GM13976 (cell line): ENCODE measurements at places on chromosomes 6 and 20.

DNA sequence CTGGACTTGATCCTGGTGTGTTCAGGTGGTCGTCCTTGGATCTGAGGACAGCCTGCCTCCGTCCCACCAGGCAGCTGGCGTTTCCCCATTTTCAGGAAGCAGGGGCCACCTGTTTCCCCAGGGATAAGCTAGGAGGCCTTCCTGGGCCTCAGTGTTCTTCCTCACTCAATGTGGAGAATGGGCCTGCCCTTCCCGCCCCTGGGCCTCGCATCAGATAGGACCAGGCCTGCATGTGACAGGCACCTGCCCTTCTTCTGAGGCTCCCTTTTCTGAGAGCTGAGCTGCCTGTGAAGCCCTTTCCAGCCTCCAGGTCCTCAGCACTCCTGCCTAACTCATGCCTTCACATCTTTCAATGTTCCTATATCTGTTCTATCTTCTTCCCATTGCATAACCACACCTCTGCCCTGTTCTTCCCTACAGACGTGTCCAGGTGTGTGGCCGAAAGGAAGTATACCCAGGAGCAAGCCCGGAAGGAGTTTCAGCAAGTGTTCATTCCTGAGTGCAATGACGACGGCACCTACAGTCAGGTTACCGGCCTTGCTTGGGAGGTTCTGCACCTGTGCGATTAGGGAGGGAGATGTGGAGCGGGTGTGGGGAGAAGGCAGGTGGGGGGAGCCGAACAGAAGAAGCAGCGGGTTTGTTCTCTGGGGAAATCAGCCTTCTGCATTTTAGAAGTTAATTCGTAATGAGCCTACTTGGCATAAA, 85.1 kb downstream of the SMOC2 start:
- DNase-seq: no peak

DNA sequence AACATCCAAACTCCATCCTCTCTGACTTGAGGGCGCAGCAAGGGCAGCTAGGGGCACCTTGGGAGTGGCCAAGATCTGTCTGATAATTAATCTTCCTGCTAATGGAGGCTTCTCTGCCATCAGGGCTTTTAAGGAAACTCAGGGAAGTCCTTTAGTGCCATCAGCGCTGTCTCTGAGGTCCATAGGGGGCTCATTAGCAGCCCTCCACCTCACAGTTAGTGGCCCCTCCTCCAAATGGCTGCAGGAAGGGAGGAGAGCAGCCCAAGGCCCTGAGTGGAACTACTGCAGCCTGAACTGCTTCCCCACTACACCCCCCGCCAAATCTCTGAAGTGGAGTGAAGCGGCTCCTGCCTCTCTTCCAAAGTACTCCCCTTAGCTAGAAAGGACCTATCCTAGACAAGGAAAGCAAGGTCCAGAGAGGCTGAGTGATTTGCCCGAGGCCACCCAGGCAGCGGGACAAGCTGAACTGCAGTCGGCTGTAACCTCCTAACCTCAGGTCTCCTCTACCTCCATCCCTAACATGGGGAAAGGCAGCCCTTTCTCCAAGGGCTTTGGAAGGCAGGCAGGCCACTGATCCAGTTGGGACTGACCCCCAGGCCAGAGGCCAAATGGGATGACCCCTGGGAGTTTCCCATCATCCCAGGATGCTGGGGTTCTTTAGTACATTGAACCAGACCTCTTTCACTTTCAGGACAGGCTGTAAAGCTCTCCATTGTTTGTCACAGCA, 39.5 kb upstream of the ZFAND3 start:
- DNase-seq: no peak

GRCh38 chr20:63854766-63855362, 6.4 kb upstream of the ABHD16B start:
- no peak for DNase-seq

DNA sequence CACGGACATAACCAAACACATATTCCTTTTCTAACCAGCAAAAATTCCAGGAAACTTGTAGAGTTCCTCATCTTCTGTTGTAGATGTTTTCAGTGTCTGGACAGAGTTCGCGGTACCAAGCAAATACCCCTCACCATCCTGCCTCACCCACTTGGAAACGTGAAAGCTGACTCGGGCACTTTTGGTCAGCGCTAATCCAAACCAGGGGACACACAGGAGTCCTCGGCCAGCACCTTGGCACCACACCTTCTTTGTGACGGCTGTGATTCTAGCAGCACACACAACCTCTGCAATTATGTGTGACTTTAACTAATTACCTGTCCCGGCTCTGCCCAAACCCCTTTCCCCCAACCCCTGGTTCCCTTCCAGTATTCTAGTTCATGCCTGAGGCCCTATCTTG, 58.1 kb downstream of the PLAGL1 start:
- no peak for DNase-seq

DNA sequence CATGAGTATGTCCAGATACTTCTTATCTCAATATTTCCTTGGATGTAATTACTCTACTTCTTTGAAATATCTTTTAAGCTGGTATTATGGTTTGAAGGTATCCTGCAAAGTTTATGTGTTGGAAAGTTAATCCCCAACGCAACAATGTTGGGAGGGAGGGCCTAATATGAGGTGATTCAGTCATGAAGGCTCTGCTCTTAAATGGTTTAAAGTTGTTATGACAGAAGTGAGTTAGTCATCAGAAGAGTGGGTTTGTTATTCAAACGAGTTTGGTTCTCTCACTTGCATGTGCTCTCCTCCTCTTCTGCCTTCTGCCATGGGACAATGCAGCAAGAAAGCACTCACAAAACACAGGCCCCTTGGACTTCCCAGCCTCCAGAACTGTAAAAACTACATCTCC, 176.3 kb downstream of the KCNQ5 start:
- no peak for DNase-seq

- DNase-seq: no peak
These were observed 101.0 kb upstream of the VSTM2L start for GRCh38 chr20:37801921-37802320.

DNA sequence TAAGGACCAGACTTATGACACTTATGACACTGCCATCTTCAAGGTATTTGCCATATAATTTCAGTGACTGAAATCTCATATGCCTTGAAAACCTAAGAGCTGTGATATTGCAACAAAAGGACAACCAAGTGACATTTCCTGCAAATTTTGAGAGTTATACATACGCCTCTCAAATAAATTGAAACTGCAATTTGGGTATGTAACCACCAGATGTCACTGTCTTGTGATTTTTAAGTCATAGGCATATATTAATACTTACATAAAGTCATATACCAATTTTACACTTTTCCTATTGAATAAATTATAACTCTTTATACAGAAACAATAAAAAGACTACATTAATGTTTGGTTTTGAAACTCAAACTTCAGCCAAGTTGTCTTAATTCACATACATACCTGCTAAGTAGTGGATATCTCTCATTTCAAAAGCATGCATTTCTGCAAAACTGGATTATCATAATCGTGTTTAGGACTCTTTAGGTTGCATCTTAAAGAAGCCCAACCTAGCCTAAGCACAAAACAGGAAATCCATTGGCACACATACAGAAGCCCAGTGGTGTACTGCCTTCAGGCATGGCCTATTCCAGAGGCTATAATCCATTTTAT, 180.2 kb downstream of the PACRG start:
- peak; percentile 38 for DNase-seq

GRCh38 chr6:151207674-151208073, 32.1 kb upstream of the AKAP12 start:
- DNase-seq: no peak

DNA sequence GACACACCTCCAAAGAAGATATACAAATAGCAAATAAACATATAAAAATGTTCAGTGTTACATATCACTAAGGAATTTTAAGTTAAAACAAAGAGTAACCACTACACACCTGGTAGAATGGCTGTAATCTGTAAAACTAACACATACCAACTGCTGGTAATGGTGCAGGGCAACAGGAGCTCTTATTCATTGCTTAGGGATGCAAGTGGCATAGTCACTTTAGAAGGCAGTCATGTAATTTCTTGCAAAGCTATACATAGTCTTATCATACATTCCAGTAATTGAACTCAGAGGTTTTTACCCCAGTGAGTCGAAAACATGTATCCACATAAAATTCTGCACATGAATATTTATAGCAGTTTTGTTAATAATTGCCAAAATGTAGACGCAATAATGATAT, 906.8 kb upstream of the CITED2 start:
- no peak for DNase-seq

GRCh38 chr6:14271789-14272736, 154.5 kb downstream of the CD83 start:
- DNase-seq: no peak

GRCh38 chr6:130034378-130035146, 16.2 kb downstream of the L3MBTL3 start:
- DNase-seq: no peak

DNA sequence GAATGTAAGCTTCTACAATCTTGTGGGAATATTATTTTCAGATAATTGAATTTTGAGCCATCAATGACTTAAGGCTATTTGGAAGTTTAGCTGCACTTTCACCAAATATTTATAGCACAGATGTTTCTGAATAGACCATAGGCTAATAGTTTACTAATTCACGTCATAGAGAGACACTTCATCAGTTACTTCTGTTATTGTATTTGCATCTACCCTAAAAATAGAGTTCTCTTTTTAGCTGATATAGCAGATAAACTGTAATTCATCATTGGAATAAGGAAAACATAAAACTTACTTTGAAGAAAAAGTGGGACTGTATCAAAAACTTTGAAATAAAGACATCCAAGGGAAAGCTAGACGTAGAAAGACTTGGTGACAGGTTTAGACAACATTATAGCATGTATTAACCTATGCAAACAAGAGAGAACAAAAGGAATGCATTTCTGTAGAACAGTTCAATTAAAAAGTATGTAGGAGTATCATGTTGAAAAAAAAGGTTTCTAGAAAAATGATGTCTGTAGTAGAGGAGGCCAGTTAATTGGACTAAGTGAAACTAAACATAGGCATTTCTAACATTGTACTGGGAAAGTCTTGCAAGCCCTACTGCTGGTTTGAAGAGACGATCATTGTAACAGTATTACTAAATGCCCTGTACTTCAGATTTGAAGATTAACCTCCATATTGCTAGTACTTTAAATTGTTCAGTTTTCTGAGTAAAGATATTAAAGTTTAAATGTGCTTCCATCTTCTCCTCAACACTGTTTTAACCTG, 123.3 kb downstream of the ZFAND3 start:
- DNase-seq: no peak

GRCh38 chr20:60036746-60037499, 78.7 kb downstream of the CDH26 start:
- DNase-seq: no peak

GRCh38 chr20:46214824-46215488, 93.3 kb downstream of the CDH22 start:
- DNase-seq: no peak

DNA sequence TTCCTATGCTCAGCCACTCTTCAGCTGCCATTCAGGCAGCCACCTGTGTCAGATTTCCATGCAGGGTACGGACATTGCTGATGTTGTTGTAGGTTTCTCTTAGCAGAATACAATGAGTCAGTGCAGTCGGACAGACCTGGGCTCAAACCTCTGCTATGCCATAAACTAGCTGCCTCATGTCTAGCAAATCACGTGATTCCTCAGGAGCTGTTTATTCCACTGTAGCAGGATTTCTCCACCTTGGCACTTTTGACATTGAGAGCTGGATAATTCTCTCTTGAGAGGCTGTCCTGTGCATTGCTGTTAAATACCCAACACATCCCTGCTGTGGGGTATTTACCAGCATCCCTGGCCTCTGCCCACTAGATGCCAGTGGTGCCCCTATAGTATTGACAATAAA, 413.8 kb upstream of the CDH4 start:
- no peak for DNase-seq

DNA sequence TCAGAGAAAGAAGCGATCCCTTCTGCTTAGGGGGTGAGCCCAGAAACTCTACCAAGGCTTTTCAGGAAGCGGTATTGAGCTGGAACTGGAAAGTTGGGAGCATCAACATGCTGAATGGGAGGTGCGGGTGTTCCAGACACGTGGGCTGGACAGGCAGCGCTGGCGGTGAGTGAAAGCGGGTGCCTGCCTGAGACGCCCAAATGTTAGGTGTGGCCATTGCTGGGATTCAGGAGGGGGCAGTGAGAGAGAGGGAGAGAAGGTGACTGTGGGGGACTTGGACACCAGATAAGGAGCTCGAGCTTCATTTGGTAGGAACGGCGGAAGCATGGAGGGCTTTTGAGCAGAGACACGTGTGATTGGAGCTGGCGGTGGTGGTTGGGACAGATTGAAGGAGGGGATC, 157.7 kb downstream of the ZDHHC14 start:
- no peak for DNase-seq

DNA sequence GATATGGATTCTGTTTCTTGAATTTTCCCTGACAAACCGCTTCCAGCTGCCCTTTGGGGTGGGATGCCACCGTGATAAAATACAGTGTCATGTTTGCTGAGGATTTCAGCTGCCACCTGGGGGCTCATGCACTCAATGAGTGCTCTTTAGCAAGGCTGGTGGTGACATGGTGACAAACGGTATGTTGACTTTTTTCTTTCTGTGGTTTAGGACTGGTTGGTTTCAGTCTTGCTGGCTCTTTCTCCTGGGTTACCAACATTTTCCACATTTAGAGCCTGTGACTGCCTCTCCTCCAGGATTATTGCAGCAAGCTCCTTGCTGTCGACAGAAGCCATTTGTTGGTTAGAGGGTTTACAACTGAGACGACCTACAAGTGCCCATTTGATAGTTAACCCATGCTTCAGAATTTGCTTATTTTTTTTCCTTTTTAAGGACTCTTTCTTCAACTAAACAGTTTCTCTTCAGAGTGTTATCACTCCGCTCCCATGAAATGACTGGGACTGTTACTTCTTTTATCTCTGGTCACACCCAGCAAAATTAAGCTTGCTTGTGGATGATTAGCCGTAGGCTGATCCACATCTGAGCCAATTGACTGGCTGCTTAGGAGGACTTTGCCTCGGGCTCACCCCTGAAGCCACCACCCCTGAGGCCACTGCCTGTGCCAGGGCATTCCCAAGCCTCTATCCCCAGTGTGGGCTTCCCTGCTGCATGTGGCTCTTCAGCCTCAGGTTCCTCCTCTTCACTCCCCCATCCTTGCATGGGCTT, 48.4 kb upstream of the CDYL start:
- DNase-seq: no peak

GRCh38 chr6:134495203-134495889, 177.4 kb upstream of the SGK1 start:
- DNase-seq: no peak

DNA sequence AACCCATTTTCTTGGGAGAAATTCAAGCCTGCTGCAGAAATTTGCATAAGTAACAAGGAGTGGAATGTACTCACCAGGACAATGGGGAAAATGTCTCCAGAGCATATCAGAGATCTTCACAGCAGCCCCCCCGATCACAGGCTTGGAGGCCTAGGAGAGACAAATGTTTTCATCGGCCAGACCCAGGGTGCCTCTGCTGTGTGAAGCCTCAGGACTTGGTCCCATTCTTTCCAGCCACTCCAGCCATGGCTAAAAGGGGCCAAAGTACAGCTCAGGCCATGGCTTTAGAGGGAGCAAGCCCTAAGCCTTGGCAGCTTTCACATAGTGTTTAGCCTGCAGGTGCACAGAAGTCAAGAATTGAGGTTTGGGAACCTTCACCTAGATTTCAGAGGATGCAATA, 1463.0 kb downstream of the HACE1 start:
- no peak for DNase-seq

GRCh38 chr20:63553251-63553932, 567 bp upstream of the FNDC11 start:
- peak; percentile 90 for DNase-seq
